ENCODE measurements at places on chromosomes 2 and 18.

GRCh38 chr2:73063909-73064875 is 7.3 kb downstream of the SFXN5 start:
- peak; percentile 87 for DNase-seq

GRCh38 chr2:156005999-156006712 is 326.4 kb downstream of the NR4A2 start:
- no peak for DNase-seq

DNA sequence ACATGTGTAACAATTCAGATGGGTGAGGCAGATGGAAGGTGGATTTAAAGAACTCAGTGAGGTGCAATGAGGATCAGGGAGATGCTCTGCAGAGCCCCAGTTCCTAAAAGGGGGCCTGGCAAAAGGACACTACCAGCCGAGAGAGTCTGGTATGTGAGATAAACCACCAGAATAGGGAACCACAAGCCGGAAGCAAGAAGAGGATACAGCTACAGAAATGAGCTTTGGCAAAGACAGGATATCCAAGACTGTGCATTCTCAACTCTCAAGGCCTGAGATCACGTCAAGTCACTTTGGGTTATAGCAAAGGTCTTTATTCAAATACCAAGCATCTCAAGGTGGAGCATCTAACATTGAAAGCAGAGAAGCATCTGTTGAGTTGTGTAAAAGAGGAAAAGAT is 293.5 kb downstream of the ARHGAP15 start:
- no peak for DNase-seq

DNA sequence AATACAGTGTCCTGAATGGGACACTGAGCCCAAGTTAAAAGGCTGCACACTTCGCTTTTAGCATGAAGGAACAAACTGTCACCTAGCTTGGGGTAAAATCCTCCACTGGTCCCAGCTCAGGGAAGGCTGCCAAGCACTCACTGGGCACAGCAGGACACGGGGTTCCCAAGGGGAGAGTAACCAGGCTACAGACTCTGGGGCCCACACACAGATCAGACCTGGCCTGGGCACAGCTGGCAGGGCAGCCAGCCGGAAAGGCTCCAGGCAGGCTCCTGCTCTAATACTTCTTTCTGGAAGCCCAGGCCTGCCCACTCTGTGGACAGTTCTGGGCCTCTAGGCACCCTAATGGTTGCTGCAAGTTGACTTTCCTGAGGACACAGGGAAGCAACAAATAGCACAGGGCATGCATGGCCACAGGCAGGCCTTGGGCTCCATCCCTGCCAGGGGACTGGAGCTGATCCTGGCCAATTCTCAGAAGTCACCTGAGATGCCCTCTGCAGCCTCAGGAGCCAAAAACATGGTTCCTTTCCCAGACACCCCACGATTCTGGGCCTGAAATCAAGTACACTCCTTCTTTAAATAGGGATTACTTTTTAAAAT is 18.7 kb upstream of the SULT1C3 start:
- no peak for DNase-seq

DNA sequence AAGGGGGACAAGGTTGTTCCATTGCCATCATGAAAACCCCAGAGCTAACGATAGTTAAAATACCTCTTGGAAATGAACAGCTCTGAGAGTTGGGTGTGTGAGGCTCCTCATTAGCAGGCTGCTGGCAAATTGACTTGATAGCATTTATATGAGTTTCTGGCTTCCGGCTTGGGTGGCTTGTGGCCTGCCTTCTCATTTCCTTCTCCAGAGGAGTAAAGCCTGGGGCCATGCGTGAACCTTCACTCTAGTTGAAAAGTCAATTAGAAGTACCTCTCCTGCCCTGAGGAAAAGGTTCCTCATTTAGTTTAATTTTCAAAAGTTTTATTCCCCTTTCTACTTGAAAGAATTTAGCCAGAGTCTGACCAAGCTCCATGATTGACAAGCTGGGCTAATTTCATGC is 67.1 kb downstream of the MGAT5 start:
- DNase-seq = no peak

GRCh38 chr2:112048887-112049286 is 6.2 kb upstream of the TMEM87B start:
- DNase-seq = peak; percentile 32

DNA sequence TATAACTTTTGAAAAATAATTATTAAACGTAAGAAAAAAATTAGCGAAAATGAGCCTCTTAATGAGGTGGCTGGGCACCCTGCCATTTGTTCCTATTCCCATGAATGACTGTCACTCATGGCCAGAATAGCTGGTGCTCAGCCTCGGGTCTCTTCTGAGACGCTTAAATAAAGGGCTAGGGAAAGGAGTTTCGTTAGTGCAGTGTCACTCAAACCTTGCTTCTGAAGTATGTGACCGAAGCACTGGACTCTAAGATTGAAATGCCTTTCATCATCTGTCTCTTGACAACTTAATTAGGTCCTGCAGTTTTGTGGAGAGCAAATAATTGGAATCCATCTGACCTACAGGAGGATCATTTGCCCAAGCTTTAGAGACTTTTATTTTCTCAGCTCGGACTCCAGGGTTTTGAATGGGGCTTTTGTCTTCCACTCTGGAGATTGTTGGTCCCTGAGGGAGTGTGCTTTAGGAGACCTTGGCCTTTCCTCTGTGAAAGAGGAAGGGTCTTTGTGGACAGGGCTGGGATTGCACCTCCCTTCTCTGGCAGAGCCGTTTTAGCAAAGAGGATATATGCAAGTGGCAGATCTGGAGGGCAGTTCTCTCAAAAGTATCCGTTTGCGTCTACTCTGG is 42.3 kb upstream of the FHOD3 start:
- DNase-seq = no peak

DNA sequence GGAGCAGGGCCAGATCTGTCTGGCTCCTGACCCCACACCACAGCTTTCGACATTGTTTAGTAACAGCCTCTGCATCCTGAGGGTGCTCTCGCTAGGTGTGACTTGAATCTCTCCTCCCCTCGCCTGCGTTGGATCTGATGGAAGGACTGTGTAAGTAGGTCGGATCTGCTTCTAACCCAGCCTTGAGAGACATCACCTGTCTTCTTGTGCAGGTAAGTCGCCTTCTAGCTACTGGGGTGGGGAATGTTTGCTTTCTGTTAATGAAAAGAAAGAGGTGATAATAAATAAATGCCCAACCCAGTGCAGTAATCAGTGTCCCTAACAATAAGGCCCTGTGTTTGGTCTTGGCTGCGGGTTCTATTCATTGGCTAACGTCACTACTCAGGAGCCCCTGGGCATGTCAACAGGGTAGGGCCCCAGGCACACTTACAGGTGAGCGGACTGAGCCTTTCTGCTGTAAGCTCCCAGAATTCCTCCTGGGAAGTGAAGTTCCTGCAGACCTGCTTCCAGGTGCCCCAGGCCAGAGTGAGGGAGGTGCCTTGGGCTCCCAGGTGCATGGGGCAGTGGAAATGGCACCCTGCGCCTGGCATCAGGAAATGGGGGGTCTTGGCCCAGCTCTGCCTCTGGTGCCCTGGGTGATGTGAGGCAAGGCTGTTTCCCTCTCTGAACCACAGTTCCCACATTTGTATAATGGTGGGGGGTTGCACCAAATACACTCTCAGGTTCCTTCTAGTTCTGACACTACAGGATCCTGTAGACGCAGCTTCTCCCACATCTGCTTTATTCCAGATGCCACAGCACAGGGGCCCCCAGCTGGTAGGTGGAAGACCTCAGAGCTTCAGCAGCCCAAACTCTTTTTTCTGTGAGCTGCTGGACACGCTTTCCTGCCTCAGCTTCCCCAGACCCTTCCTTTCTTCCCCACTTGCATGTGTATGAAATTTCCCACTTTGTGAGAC is 11.2 kb upstream of the FOSL2 start:
- DNase-seq = no peak

- DNase-seq = peak; percentile 75
Observed at GRCh38 chr2:105375001-105375561, 23.8 kb downstream of the FHL2 start.

GRCh38 chr2:30990176-30990575 is 148.1 kb downstream of the GALNT14 start:
- DNase-seq = no peak

DNA sequence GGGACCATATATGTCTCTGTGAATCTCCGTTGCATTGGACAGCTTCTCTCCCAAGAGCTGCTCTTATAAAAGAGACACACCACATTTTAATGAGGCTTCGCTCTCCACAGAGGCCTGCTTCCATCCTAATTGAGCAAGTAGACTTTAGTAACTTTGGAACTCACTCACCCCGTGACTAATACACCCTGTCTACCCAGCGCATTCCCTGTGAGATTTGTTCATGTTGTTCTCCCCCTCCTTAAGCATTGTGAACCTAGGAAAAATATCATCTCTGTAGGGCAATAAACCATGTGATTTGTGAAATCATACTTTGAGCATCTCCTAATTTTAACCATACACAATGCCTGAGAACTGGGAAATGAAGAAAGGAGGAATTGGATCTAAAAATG is 56.9 kb downstream of the MCFD2 start:
- DNase-seq = peak; percentile 94

All from astrocyte (in vitro differentiated cells and primary cell).